ENCODE measurements at places on chromosomes 12 and 14.

DNA sequence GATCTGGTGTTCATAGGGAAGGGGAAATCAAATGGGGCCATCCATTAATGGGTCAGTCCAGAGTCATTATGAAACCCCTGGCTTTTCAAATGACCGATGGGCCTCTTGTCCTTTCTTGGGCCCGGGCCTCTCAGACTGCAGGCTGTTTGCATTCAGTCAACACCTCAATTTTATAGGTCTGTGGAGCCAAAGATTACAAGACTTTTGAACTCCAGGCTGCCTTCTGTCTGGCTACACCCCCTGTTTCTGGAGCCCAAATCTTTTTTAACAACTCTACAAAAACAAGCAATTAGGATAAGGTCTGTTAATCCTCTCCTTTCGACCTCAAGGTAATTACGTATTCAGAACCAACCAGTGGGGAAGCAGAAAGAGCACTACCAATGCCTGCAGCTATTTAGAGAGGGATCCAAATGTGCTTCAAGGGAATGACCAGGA, 35.6 kb downstream of the DUSP6 start:
- DNase-seq = no peak

DNA sequence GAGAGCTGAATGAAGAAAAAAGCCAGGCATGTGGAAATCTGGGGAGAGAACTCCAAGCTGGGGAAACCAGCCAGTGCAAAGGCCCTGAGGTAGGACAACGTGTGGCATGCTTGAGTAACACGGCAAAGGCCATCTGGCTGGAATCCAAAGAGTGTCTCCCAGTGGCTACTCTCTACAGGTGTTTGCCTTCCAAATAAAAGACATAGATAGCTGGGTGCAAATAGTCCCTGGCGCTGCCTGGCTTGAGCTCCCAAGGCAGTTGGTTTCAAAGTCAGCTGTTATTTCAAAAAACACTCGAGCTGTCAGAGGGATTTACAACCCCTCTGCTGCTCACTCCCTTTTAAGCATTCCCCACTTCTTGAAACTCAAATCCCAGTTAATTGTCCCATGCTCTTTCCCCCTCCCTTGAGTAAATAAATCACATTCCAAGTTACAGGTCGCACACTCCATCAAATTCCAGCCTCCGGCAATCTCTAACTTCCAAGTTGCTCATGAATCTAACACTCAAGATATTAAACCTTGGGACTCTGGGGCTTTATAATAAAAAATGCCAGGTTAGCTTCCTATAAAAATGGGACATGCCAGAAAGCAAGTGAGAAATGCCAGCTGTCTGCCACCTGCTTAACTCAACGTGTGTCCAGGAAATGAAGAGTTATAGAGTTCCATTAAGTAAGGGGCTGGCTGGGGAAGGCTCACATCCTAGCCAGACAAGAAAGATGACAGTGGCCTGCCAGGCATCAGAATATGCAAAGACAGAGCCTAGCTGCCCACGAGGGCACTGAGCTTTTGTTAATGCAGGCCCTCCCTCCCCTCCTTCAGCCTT, 133.6 kb upstream of the NOS1 start:
- DNase-seq = no peak

DNA sequence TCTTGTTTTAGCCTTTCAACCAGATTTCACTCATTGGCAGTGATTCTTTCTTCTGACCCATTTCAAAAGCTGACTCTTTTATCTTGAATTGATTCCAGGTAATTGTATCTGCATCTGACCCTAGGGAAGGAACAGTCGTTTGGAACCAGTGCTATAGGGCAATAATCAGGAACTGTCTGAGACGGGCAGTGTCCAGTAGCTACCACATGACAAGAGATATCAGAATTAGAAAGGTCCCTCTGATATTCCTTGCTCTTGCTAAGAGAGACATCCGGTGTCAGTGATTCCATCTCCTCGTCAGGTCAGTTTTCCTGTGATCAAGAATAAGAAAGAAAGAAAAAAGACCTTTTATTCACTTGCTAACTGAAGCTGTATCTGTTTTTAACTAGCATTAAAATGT, 47.8 kb upstream of the PDE3A start:
- DNase-seq = no peak

GRCh38 chr12:30696103-30696408, 387 bp upstream of the IPO8 start:
- DNase-seq = no peak

- DNase-seq = no peak
These were observed 1.4 kb upstream of the HMGA2 start for GRCh38 chr12:65822732-65823512.

- no peak for DNase-seq
These were observed 210.2 kb downstream of the KCNC2 start for GRCh38 chr12:74999474-74999873.

DNA sequence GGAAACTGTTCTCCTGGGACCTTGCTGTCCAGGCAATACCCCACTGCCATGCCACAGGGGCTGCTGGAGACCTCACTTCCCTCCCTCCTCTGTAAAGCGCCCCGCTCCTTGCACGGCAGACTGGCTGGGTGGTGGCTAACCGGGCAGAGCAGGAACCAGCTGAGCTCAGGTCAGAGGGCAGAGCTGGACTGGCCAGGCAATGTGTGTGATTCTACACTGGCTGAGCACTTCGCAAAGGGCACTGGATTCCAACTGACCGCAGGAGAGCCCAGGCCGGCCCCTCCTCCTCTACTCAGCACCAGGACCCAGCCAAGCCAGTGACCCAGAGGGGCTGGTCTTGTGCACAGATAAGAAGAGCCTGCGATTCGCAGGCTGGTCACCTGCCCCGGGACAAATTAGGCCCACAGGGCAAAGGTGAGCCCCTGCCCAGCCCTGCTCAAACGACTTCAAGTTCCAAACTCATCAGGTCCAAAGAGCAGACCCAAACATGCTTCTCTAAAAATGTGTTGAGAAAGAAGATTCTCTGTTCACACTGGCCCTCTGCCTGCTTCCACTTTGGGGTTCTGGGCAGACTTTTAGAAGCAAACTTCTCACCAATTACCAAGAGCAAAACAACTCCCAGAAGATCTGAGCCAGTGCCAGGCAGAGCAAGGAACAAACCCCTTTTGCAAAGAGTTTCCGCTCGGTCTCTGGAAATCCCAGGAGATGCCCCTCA, 54.9 kb upstream of the DIO3 start:
- no peak for DNase-seq

DNA sequence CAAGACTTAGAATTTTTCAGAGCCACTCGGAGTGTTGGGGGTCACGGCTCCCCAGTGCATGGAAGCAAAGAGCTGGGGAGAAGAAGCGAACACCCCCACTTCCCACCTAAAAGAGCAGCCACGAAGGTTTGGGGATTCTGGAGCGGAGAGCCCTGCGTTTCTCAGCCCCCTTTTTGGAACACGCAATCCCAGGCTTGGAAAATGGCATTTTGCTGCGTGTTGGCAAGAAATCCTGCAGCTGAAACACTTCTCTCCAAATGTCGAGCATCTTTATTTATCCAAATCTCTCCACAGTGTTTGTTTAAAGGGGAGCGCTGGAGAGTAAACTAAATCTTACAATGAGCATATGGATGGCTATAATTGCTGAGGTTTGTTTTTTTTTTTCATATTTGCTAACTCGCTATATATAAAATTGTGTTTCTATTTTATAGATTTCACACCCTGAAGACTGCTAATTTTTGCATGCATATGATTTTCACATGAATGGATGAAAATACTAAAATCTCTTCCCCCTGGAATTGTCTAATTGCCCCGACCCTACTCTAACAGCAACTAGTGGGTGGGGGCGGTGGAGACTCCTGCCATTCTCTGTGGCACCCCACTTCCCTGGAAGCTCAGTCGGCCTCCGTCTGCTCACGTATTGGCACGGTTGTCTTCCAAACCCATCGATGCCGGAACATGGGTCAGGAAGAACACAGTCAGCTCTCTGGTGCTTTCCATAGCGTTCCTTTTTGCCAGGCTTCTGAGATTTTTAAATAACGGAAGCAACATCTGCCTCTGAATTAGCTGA, 120.5 kb downstream of the GCH1 start:
- DNase-seq = no peak

GRCh38 chr14:59273737-59274136, 85.3 kb downstream of the DAAM1 start:
- DNase-seq = no peak

GRCh38 chr12:70265132-70265531, 21.9 kb downstream of the CNOT2 start:
- no peak for DNase-seq

DNA sequence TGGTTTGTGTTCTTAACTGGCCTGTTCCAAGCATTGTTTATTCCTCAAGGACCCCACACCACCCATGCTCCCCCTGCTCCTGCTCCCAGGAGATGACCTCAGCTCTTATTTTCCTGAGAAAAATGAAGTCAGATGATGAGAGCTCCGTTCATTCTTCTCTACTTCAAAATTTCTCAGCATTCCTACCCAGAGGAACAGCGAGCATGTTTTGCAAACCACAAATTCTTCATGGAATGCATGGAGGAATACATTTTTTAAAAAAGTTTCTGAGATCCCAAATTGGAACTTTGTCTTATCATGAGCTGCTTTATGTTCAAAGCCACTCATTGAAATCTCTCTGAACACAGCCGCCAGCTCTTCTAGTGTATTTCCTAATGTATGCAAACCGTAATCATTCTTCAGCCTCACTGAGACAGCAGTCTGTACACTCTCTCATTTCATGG, 44.9 kb downstream of the SYNE2 start:
- no peak for DNase-seq
